ENCODE measurements at places on chromosomes 16 and 17.

DNA sequence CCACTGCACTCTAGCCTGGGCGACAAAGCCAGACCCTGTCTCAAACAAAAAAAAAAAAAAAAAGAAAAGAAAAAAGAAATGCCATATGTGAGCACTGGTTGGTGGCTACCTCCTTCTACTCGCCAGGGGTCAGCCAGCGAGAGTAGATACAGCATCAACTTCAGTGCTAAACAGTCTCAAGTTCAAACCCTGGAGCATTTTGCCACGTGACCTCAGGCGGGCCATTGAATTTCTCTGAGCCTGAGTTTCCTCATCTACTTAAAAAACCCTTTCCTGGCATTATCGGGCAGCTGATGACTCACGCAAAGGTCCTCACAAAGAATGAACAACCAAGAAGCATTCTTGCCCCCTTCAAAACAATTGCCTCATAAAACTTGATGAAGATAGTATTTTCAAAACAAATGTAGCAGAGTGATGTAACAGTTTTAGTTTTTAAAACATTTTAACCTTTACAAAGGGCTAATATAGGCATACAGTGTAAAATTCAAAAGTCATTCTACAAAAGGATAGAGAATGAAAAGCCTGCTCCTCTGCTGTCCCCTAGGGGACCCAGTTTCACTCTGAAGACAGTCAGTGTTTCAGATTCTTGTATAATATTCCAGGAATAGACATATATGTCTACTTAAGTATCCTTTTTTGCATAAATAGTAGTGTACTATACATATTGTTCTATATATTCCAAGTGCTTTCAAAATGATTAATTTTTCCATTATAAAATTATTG lies 28.4 kb downstream of the DNAH2 start:
- no peak for DNase-seq

GRCh38 chr16:83458612-83459011 lies 349.2 kb upstream of the HSBP1 start:
- no peak for DNase-seq

GRCh38 chr16:81625544-81626153 lies 153.4 kb upstream of the PLCG2 start:
- DNase-seq, result no peak

DNA sequence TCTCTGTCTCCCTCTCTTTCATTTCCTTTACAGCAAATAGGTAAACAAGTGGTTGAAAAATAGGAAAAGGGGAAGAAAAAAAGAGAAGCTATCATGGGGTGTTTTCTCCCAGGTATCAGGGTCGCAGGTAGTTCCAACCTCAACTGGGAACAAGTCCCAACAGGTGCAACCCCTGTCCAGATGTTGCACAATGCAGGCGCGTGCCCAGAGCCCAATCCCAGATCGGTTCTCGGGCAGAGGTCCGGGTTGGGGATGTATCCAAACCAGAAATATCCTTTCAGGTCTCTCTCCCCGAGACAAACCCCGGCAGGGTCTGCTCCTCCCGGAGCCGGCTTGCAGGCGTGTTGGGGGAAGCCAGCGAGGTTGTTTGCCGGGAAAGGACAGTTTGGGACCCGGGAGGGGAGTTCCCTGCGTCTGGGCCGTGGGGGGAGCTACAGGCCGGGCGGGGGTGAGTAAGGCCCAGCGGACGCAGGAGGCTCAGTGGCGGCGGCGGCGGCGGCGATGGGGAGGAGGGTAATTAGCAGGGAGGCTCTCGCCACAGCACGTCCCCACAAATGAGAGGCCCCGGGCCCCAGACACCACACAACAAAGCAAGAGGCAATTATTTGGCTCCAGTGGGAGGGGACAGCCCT lies 21.2 kb upstream of the SP6 start:
- no peak for DNase-seq

GRCh38 chr16:31861455-31861854 lies 12.2 kb upstream of the ZNF267 start:
- DNase-seq, result no peak

DNA sequence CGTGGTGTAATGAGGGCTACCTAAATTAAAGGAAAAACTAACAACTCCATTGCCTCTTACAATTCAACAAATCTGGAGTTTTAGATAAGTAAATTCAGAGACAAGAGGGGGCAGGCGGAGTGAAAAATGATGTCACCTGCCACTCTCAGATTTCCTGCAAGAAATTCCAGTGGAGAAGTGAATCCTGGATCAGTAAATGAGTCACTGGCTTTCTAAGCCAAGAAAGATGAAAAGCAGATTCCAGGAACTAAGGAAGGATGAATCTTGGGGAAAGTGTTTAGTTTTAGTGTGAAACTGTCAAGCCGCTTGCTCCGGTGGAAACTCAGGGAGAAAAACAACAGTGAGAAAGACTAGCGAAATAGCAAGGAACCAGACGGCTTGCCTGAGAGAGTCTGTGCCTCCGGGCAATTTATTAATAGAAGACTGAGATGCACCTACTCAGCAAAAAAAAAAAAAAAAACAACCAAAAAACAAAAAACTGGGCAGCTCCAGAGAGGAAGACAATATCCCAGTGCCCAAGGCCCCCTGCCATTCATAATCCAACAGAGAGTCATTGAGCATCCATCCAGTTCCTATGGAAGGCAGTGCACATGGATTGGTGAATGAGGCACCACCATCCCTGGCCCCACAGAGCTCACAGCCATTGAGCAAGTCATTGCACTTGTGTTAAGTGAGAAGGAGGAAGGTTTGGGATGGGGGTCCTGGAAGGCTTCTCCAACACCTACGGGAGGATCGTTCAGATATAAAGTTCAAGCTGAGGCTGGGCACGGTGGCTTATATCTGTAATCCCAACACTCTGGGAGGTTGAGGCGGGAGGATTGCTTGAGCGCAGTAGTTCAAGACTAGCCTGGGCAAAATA lies 12.1 kb upstream of the RIPOR1 start:
- DNase-seq, result no peak

DNA sequence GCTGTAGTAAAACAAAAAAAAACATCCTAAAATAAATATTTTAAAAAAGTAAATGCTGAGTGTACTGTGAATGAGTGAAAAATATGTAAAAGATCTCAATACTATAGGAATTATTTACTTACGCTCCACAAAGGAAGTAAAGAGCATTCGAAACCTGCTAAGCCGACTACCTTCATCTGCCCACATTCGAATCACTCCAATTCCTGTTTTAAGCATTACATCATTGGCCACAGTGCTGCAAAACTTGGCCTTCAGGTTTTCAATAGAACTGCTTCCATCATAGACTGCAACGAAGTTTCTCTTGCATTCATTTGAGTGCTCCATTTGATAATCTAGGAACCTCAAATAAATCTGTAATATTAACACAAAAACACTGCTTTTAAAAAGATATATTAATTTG lies 34.4 kb downstream of the NETO2 start:
- DNase-seq, result no peak

DNA sequence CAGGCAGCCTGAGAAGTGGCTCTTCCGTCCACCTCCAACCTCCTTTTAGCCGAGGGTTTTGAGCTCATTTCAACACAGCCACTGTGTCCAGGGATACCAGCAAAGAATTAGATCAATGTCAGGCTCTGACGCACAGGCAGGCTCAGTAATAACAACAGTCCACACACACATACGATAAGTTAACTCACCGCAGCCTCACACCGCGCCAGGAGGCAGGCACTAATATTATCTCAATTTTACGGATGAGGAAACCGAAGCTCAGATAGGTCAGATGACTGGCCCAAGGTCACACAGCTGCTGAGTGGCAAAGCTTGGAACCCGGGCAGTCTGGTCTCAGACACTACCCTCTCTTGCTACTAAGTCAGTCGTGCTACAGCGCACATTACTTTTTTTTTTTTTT lies 22.9 kb downstream of the ABR start:
- no peak for DNase-seq

DNA sequence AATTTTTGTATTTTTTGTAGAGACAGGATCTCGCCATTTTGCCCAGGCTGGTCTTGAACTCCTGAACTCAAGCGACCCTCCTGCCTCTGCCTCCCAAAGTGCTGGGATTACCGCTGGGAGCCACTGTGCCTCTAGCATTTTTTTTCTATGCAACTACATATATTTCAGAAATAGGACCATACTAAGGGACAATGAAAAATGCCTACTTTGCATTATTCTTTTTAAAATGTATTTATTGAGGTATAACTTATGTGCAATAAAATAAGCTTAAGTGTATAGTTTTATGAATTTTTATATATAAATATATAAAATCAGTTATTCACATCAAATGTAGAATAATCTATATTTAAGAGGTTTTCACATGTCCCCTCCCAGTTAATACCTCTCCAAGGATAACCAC lies 38.1 kb downstream of the KATNIP start:
- no peak for DNase-seq

- peak; percentile 29 for DNase-seq
These were observed 552 bp downstream of the C17orf58 start for GRCh38 chr17:67995570-67996263.

DNA sequence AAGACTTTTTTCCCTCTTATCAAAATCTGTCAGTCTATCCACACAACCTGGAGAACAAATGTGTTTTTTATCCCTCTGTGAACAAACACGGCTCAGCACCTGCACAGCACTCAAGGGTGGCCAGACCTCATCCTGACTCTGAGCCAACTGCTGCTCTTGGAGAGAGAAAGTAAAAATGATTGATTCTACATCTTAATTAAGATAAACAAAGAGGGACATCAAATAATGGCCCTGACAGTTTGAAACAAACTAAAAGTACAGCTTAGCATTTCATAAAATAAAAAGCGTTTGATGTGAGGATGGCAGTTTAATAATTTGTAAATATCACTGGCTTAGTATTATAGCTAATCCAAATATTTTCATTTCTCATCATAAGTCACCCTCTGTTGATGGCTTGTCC lies 106.2 kb downstream of the SNX11 start:
- no peak for DNase-seq

GRCh38 chr17:76003915-76004314 lies 3.3 kb downstream of the CDK3 start:
- no peak for DNase-seq

DNA sequence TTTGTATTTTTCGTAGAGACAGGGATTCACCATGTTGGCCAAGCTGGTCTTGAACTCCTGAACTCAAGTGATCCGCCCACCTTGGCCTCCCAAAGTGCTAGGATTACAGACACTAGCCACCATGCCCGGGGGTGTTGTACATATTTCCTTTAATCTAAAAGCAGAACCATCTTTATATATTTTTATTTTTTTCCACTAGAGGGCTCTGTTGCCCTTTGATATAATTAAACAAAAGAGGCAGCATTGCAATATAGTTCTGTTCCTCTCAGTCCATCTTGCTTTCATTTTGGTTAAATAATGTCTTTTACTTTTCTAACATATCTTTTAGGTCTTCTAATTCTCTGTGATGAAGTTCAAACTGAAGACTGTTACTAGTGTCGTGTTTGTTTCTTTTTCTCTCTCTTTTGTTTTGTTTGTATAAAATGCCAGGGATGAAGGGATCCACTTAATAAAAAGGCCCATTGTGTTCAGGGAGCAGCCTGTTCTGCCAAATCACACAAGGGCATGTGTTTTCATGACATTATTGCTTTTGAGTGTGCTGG lies 23.4 kb downstream of the WWOX start:
- DNase-seq, result no peak

DNA sequence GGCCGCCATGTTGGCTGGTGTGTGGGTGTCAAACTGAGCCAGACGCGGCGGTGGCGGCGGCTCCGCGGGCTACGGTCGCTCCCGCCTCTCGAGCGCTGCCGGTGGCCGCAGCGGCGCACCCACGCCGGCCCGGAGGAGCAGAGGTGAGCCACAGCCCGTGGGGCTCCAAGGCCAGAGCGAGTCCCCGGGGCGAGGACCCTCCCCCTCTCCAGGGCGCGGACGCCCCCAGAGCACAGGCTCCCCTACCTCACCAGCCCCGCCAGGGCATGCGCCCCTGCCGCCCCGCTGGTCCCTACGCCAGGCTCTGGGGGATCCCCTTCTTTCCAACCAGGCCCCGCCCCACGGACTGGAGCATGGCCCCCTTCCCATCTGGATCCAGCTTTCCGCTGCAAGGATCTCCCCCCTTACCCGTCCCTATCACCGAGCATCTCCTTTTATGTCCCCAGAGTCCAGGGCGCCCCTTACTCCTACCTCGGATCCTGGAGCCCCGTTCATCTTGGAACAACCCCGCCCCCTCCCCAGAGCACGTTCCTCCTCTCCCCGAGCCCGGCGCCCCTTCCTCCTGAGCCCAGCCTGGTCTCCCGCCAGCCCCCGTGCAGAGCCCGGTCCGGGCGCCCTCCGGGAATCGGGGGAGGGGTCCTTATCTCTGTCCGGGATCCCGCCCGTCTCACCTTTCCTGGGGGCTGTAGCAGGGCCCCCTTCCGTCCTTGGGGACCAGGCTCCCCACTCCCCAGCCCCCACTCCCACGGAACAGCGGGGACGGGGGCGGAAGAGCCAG lies 412 bp downstream of the EPN2 start:
- peak; percentile 35 for DNase-seq

DNA sequence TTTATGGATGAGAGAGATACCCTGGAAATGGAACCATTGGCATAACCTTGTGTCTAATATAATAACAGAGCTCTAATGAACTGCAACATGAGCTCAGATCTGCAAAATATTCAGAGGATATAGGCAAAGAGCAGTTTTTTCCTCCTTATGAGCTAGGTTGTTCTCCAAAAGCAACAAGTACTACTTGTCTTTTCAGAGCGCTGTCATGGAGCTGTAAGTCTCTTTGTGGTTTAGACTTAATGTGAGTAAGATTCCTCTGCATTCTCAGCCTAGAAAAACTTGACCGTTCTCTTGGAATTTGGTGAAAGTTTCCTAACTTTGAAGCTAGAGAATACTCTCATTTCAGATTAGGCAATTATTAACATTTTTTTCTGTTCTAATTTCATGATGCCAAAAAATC lies 85.2 kb downstream of the FTO start:
- no peak for DNase-seq

DNA sequence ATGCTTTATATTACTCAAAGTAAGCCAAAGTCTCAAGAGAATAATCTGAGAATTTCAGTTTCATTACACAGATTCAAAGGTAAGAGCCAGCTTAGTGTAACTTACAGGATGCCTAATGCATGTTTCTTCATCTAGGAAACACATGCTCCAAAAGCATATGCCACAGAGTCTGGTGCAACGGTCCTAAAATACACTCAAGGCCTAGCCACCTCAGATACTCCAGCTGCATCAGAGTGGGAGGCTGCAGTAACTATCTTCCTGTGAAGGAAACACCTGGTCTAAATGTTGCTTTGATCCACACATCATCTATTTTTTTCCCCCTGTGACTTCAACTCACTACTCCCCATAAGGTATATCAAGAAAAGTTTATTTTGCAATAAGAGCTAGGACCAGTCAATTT lies 51.6 kb upstream of the CORO6 start:
- no peak for DNase-seq

- no peak for DNase-seq
These were observed 82.8 kb downstream of the WDR59 start for GRCh38 chr16:74902161-74902560.

Data from activated naive CD8-positive, alpha-beta T cell treated with anti-CD3 and anti-CD28 coated beads, Interleukin-2, amount 50 U/mL, for 24 hours (primary cell).